ENCODE measurements at places on chromosomes 2 and 18.

DNA sequence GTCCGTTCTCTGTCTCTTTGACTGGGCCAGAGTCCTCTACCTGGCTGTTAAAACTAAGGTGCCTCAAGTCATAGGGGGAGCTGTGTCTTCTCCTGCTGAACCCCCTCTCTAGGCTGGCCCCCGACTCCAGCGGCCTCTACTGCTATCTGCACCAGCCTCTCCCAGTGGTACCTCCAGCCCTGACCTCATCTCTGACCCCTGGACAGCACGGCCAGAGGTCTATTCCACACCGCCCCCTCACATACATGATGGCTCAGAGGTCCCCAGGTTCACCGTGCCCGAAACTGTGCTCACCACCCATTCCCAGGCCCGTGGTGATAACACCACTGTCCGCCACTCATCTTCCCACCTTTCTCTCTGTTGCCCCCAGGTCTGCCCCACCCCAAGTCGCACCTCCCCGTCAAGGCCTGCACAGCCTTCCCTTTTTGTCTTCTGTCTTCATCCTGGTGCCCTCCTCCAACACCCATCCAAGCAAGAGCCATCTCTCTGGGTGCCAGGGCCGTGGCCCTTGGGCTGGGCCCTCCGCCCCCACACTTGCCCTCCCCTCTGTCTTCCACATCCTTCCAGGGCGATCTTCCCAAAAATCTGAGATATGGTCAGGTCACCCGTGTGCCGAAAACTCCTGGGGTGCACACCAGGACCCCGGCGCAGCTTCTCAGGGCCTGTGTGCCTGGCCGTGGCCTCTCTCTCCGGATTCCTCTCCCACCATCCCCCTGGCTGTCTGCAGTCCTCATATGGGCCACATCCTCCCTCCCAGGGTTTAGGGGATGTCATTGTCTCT is 134.4 kb upstream of the ID2 start:
- DNase-seq, result no peak

DNA sequence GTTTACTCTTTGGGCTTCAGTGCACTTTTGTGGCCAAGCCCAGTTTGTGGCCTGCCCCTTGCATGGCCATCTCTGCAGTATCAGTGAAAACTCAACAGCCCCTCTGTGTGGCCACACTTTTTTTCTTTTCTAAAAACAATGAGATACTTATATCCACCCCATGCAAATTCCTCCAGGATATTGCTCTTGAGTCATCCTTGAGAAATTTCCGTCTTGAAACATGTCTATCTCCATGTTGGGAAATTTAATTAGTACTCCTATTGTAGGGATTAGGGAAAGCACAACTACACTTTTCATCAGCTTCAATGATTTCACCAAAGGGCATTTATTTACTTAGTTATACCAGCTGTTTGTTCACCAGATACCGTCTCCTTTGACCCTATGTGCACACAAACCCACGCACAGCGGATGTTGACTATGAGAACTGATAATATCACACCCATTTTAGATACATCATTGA is 993.1 kb downstream of the TSN start:
- no peak for DNase-seq

DNA sequence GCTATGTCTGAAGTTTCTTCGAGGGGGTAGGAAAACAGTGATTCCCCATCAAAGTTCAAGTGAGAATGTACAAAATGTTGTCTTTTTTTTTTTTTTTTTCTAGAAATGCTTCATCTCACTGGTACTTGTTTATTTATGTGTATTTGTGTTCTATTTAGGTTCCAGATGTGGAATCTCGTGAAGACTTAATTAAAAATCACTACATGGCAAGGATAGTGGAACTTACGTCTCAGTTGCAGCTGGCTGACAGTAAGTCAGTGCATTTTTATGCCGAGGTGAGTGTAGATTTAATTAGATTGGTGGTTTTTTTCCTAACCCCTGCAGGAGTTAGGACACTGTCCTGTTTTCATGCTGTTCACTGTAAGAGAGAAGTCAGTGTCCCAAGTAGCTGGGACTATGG is 22.8 kb upstream of the STON1 start:
- no peak for DNase-seq

DNA sequence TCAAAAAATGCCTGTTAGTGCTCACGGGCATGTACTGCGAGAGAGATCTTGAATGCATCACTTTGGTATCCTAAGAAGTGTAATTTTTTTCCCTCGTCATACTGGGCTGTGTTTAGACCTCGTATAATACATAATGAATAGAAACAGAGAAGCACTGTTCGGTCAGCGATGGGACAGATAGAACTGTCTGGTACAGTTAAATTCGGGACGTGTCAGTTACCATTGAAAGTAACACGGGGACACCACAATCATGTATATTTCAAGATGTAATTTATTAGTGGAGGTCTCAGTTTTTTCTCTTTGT is 1.8 kb downstream of the PKP4 start:
- DNase-seq, result no peak

GRCh38 chr2:200578778-200579177 is 7.0 kb upstream of the AOX1 start:
- no peak for DNase-seq

GRCh38 chr2:84238907-84239306 is 220.2 kb downstream of the SUCLG1 start:
- DNase-seq, result no peak

DNA sequence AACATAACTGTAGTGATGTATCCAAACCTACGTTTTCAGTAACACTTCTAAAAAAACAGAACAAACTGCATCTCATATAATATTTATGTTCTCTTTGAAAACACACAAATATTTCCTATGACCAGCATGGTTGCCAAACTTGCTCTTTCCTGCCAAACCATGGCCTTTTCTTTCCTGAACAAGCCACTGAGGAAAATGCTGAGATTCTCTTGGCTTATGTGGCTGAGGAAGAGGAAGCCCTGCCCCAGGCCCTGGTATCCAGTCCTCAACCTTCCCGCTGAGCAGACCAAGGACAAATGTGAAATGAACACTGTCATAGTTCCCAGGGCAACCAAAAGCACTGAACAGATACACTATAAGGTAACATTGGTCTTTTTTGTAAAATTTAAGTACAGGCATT is 35.9 kb upstream of the NARS1 start:
- no peak for DNase-seq

DNA sequence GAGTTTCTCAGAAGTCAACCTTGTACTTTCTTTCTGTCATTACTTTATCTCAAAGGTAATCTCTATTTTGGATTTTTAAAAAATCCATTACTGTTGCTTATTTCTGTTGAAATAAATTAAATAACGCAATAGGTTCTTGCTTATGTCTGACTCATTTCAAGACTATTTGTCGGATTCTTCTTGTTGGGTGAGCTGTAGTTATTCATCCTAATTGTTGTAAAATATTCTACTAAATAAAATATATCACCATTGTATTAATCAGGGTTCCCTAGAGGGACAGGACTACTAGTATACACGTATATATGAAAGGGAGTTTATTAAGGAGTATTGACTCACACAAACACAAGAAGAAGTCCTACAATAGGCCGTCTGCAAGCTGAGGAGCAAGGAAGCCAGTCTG is 403.9 kb upstream of the CYRIA start:
- DNase-seq, result no peak

- DNase-seq, result no peak
Observed at GRCh38 chr2:200399046-200399445, 92.6 kb downstream of the SPATS2L start.

DNA sequence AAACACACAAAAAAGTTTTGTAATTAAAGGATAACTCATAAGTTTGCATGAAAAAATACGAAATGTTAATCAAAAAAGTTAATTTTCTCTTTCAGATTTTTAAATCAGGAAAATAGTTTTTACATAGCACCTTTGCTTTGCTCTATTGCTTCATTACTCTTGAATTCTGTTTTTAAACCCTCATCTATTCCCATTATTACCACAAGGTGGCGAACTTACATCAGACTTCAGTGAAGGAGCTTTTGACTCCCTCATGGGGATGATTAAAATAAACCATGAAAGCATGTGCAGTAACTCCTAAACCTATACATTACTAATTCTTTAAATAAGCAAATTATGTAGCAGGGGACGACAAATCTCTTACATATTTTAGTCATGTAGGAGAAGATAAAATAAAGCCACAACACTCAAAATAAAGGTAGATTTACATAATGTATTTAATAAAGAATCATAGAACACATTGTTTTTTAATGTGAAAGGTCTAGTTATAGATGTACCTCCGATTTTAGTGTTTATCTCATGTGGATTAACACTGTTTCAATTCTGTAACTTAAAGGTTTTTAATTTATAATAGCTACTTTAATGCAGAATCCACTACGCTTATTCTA is 105.2 kb downstream of the NETO1 start:
- no peak for DNase-seq

- no peak for DNase-seq
Observed at GRCh38 chr2:182542501-182543258, 115.8 kb upstream of the PDE1A start.

DNA sequence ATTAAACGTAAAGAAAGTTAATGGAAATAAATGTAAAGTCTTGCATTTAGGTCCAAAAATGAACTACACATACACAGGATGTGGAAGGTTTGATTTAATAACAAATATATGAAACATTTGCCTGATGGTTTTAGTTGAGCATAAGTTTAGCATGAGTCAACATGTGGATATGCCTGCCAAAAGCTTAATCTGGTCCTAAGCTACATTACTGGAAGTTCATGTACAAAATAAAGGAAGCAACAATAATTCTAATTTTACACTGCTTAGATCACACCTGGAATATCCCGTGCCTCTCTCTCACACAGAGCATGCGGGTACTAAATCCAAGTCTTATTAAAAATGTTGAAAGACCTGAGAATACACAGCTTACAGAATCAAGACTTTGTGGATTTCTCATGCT is 276.5 kb upstream of the NRP2 start:
- no peak for DNase-seq

DNA sequence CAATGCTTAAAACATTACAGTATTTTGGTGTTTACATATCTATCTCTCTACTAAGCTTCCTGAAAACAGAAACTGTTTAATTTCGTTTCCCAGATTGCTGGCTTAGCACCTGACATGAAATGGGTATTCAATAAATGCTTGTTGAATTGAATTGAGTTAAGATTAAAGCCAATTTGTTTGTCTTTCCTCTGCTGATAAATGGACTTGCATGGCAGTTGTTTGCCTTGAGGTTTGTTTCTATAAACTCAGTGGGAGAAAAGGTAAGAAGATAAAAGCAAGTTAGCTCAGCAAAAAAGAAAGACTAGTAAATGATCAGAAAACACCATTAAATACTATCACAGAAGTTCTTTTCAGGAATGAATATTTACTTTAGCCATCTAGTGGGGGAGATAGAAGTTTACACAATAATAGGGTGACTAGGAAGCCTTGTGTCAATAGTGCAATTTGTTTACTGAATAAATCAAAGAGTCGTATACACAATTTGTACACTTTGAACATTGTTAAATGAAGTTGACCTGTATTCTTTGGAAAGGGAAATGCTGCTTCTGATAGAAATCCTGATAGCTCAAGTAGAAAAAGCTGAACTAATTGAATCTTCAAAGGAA is 754.5 kb upstream of the FAM98A start:
- DNase-seq, result no peak

GRCh38 chr2:51511002-51511401 is 479.1 kb upstream of the NRXN1 start:
- no peak for DNase-seq

GRCh38 chr2:200040831-200041230 is 85.4 kb downstream of the MAIP1 start:
- no peak for DNase-seq

DNA sequence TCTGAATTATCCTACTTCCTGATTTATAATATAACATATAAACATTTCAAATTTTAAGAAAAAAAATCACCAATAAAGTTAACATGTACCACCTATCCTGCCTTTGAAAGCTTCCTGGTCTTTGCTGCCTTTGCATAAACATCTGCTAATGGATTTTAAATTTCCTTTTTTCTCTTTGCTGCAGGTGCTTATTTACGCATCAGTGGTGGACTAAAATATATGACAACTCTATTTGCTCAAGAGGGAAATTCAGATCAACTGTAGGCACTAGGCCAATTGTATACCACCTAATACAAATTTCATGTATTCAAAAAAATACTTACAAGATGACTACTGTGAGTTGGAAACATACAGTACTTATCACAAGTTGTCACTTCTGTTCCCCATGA is 57.2 kb downstream of the RAD51AP2 start:
- no peak for DNase-seq

- no peak for DNase-seq
Observed at GRCh38 chr2:144519934-144520731, at the start of gene ZEB2. ZEB2 (minus strand) TSS chr2:144520119; CDS start chr2:144517350, 2,769 bp downstream.

- no peak for DNase-seq
Observed at GRCh38 chr2:118388771-118389170, 300.5 kb downstream of the INSIG2 start.

DNA sequence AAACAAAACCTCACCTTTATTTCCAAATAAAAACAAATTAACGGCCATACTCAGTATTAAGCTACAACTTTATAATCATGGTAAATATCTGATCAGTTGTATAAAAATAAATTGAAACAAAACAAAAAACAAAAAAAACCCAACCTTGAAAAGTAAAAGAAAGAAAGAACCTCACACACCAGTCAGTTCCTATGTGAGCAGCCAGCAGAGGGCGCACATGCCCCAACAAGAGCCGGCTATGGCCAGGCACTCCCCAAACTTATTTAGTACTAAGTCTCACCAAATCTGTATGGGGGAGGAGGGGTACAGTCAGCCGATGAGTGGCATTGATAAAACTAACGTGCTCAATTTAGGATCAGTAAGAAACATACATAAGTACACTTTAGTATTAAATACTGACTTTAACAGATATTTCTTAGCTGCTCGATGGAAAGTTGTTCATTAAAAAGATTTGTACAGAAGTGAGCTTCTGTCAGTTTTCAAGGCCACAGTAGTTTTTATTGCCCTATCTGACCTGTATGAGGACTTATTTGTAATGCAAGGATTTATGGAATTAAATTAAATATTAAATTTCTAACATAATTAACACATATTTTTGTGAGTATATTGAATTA is 172.6 kb downstream of the TCF4 start:
- peak; percentile 58 for DNase-seq

DNA sequence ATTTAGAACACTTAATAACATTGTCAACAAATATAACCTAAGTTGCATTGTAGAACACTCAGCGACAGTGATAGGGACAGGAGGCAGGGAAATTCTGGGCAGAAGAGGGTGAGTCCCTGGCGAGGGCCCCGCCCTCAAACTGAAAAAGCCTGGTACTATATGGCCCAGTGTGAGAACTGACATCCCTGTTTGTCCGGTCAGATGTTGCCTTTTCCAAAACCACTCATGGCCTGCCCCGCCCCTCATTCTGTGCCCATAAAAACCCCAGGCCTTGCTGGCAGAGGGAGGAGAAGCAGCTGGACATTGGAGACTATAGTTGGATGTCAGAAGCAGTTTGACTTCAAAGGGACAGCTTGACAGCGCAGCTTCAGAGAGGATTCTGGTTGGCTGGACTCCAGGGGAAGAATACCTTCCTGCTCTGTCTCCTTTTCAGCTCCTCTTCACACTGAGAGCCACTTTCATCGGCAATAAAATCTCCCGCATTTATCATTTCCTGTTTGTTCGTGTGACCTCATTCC is 47.0 kb downstream of the FAM117B start:
- DNase-seq, result no peak

- DNase-seq, result no peak
Observed at GRCh38 chr2:202378001-202378400, 1.9 kb downstream of the BMPR2 start.
